ENCODE measurements at places on chromosomes 1 and 21.

DNA sequence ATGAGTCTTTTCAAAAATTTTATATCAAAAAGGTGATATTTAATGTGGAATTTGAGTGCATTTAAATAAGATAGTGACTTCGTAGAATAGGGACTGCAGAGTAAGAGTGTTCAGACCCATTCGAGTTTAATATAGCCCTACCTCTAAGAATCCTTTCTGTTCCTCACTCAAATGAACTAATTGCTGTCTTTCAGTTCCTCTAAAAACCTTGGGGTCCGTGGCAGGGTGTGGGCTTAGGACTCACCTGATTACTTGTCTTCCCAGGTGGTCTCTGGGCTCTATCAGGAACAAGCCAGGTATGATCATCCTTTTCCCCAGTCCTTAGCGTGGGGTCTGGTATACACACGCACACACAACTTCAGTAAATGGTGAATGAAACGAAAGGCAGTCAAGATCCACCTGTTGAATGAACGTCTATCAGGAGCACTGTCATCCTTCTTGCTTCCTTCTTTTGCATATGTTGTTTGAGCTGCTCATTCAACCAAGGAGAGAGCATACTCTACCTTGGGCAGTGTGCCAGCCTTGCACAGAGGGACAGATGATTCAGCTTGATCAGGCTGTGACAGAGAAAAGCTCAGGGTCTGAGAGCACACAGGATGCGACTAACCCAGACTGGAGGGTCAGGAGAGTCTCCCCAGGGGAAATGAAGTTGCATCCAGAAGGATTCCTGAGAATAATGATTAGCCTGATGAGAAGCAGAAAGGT lies 1.2 kb upstream of the RNF11 start:
- peak; percentile 48 for DNase-seq

DNA sequence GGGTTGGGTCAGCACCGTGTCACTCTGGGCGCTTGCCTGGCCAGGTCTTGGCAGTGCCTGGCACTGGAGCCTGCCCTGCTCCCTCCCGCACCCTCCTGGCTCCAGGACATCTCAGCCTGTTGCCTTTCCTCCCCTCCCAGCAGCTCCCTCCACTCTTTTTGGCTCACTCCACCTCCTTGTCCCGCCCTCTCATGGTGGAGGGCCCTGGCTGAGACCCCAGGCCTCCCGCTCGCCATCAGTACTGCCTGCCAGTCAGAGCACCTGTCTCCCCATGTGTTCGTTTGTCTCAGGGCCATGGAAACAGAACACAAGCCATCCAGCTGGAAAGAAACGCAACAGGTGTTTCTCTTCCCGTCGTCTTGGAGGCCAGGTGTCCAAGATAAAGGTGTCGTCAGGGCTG lies 61.0 kb downstream of the B3GALT5 start:
- DNase-seq = no peak

DNA sequence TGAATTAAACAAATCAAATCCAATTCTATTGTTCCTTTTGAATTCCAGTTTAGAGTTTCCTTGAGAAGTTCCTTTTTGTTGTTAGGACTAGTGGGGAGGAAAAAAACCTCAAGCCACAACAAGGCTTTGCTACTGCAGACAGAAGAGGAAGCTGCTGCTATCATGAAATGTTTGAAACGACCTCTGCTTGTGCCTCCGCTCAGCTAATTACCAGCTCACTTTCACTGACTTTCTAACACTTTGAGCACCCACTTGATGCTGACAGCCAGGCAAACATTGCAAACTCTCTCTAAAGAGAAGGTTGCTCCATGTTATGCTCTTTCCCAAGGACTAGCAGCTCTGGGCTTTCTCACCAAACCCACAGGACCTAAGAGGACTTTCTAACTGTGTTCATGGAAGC lies 203.9 kb upstream of the PROX1 start:
- DNase-seq = no peak

DNA sequence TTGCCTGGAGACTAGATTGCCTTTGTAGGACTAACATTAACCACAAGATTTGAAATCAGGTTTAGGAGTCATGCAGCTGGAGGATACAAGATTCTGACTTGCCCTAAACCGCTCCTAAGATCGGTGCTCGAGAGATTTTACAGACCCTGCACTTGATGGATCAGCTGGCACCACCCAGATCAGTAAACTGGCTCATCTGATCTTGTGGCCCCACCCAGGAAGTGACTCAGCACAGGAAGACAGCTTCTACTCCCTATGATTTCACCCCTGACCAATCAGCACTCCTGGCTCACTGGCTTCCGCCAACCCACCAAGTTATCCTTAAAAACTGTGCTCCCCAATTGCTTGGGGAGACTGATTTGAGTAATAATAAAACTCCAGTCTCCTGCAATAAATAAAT lies 876 bp upstream of the CATSPERE start:
- DNase-seq = peak; percentile 19

DNA sequence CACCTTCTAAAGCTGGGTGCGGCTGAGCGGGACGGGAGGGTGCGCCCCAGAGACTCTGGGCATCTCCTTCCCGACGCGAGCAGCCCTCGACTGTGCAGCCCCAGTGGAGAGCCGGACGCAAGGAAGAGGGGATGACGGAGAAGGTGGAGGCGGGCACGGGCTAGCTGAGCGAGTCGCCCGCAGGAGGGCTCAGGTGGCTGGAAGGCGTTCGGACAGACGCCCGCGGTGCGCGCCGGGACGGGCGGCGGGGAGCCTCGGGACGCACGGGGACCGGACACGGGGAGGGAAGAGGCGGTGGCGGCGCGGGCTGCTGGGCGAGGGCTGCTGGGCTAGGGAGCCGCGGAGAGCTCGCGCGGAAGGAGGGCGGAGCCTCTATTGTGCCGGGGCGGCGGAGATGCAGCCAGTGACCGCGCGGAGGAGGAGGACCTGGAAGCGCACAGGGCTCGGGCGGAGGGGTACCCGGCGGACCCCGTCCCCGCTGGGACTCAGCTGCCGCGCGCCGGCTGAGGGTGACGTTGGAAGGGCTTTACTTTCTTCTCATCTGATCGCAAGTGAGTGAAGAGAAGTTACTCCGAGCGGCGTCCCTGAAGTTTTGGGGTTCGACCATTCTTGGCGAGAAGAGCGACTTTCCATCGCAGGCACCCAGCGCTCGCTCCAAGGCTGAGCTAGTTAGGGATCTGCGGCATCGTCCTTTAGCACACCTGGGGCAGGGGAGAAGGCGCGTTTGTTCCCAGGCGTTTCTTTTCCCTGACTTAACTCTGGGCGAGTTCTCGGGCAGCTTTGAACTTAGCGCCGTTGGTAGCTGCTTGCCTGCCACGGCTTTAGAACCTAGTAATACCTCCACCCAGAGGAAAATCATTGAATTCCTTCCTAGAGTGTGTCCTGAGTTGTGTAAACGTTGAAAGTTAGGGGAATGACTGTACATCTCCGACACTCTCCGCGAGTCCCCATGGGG lies at the start of gene OLFML2B:
OLFML2B (minus strand) TSS at position 323 of the 955 bp plus-strand sequence. CDS start 439 bp downstream, outside the sequence.
- DNase-seq = peak; percentile 53

DNA sequence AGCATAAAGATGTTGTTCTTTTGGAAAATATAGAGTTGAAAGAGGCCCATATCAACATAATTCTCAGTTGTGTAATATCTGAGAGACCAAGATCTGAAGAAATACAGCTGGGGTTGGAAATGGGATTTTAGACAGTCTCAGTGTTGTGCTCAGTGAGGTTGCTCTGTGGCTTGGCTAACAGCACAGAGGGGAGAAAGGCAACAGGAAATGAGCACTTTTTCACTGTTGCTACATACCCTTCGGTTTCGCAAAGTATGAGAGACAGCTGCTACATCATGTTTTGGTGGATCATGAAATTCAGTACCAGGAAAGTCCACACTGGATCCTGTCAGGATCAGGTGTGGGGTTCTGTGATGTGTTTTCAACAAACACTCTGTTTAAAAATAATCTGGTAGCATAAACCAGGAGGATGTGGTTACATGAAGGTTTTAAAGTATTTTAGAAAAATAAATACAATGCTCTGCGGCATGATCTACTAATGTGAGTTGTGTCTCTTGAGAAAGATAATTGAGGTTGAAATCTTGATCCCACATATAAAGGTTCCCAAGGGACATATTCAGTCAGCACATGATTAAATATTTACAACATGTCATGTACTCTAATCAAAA lies 7.0 kb upstream of the GPR88 start:
- peak; percentile 95 for DNase-seq

- DNase-seq = no peak
Measured at GRCh38 chr1:22426781-22427180, 24.9 kb upstream of the ZBTB40 start.

All from inflammatory macrophage treated with lipopolysaccharide for 4 hours (primary cell).